ENCODE measurements at places on chromosomes 12 and 14.

GRCh38 chr12:4275870-4276301 is 2.3 kb downstream of the CCND2 start:
- no peak for DNase-seq

DNA sequence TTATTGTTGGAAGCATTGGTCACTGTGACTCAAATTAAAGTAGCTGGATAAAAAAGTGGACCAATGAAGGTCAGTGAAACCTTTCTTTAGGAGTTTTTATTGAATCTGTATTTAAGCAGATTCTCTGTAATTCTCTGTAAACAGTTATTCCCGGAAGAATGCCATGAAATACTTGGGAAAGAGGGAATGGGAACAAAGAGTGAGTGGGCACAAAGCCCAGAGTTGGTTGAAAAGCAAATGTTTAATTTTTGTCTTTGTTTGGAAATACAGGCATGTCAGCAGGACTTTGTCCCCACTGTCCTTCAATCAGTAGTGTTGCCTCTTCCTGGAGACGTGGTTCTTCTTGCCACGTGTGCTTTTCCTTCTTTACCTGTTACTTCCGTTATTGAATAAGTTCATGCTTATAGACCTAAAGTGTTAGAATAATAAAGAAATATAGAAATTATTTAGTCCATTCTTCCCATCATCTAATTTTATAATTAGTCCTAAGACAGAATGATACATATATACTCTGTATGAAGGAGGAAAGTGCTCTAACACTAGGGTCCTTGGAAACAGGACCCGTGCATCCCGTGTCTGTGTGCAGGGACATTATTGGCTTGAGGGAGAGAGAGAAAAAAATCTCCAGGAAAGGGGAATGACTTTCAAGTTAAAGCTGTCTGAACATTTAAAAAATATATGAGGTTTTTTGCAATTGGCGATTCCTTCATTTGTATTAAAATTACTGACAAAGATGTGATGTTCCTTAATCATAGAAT is 2.0 kb upstream of the ANG start:
- DNase-seq, result no peak

DNA sequence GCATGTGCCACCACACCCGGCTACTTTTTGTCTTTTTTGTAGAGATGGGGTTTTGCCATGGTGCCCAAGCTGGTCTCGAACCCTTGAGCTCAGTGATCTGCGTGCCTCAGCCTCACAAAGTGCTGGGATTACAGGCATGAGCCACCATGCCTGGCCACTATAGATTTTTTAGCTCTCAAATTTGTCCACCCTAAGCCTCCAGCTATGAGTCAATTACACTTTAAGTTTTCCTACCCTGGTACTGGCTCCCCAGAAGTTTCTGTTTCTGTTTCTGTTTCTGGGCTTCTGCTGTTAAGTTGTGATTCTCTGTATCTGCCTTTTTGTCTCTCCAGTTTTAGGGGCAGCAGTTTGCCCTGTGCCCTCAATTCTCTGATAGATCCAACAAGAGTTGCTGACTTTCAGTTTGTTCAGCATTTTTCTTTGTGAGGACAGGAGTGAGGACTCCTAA is 4.4 kb upstream of the TINF2 start:
- DNase-seq, result peak; percentile 32

GRCh38 chr12:4587108-4587507 is 25.1 kb downstream of the DYRK4 start:
- no peak for DNase-seq

- no peak for DNase-seq
These were observed 24.8 kb upstream of the TEAD4 start for GRCh38 chr12:2934371-2934770.

GRCh38 chr12:2539938-2540337 is 254.8 kb upstream of the FKBP4 start:
- no peak for DNase-seq

DNA sequence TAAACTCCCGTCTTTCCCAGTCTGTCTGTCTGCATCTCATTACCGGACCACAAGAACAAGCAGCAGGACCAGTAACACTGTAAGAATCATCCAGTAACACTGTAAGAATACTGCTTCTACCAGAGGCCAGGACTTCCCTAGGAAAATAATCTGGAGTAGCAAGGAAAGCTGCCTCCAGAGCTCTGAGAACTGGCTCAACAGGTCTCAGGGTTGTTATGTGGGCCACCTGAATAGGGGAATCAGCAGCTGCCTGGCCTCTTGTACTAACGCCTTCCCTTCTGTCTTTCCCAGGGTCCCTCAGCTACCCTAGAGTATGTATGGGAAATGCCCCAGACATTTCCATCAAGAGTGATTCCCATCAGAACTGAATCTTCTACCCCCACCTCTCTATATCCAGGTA is 954 bp upstream of the SLC39A2 start:
- no peak for DNase-seq

- no peak for DNase-seq
These were observed 18.7 kb upstream of the SCFD1 start for GRCh38 chr14:30603402-30603801.

- no peak for DNase-seq
These were observed 445.4 kb downstream of the BCL11B start for GRCh38 chr14:98826618-98827017.

GRCh38 chr12:2649201-2650030 is 145.4 kb upstream of the FKBP4 start:
- no peak for DNase-seq

DNA sequence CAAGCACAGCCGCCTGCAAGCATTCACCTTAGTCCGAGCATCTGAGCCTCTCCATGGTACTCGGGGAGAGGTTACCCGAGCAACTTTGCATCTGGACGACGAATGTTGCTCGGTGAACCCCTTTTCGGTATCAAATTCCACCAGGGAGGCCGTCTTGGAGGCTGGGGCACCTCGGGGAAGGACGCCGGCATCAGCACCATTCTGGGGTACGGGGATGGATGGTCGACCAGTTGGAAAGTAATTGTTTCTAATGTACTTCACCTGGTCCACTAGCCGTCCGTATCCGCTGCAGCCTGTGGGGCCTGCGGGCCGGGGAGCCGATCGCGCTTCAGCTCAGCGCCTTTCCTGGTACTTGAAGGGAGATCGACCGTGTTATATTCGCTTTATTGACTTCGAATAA is 161.7 kb upstream of the RTL1 start:
- no peak for DNase-seq

DNA sequence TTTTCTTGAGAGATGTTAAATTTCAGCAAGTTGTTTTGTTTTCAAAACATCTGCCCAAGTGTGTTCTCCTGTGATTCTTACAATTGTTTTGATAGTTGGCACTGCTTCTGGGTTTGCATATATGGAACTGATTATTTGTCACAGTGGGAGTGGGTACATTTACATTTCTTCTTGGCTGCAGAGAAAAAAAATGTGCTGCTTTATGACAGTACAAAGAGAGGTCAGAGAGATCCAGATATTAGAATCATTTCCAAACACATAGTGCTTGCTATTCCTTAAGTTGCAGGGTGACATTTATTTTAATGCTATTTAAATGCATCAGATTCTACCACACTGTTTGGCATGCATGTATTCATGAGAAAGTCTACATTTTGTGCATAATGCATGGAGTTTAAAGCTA is 303.5 kb upstream of the MDGA2 start:
- no peak for DNase-seq

DNA sequence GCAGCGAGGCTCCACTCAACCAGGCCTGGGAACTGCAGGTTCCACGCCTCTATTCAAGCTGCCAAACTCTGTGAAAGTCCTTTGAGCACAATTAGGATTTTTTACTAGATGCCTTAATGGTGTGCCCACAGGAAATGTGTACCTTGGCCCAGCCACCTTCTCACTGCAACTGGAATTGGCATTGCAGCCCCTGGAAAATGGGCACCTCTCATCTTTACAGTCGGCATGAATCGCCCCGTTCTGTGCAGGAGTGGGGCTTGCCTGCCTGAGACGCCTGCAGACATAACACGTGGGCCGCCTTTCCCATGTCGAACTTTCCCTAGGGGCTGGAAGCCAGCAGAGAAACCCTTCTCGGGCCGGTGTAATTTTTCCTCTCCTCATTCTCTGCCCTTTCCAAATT is 42.0 kb upstream of the ELK3 start:
- no peak for DNase-seq

DNA sequence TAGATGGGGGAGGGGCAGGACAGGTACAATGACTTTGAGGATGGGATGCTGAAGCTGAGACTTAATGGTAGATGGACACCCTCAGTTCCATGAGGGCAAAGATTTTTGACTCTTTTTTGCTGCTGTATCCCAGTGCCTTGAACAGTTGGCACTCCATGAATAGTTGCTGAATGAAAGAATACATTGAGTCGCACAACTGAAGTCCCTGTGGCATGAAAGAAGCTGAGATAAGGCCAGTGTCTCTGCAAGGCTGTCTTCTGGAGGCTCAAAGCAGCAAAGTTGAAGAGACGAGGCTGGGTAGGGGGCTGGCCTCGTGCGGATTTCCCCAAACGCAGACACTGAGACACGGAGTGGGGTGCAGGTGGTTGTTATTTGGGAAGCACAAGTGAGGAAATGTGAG is 179.3 kb downstream of the ADCK1 start:
- DNase-seq, result no peak

DNA sequence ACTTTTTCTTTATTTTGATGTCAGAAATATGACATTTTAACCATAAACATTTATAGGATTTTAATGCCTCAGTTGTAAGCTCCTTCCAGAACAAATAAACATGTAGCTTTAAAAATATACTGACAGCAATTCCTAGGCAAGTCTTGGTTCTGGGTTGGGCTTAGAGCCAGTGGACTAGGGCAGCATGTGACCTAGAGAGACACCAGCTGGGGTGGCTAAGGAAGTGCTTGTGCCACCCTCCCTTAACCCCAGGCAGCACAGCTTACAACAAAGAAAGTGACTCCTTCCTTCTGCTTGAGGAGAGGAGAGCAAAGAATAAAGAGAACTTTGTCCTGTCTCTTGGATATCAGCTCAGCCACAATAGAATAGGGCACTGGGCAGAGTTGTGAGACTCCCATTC is 61.6 kb upstream of the KTN1 start:
- DNase-seq, result no peak

GRCh38 chr14:102497998-102498677 is 11.4 kb downstream of the ANKRD9 start:
- no peak for DNase-seq

DNA sequence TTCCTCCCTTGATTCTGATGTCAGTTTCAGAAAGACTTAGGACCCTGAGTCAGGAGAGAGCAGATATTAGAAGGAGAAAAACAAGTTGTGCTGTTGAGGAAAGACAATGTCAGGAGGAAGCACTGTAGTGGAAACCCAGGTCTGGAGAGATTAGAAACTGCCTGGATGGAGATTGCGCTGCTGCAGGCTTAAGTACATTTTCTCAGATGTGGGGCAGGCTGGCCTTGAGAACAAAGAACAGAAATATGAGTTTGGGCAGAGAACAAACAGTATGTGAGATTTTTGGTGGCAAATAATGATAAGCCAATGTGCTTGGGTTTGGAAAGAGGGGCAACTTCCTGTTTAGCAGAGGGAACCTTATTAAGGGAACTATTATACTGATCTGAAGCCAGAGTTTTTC is 74.3 kb upstream of the PRMT8 start:
- no peak for DNase-seq

DNA sequence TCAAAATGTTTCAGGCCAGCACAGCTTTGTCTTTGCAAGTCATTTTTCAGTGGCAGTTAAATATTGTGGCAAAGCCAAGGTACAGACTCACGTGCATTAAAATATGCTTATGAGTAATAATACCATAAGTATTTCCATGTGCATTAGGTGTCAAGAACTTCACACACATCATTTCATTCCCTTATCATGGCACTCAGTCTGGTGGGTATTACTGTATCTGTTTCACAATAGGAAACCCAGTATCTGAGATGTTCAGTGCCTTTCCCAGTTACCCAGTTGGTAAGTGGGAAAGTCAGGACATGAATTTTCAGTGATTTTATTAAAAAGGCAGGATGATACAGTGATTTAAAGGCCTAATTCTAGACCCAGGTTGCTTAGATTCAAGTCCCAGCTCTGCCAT is 52.9 kb downstream of the IFNG start:
- no peak for DNase-seq

- DNase-seq, result no peak
These were observed 7.8 kb upstream of the SERPINA9 start for GRCh38 chr14:94483729-94484275.

DNA sequence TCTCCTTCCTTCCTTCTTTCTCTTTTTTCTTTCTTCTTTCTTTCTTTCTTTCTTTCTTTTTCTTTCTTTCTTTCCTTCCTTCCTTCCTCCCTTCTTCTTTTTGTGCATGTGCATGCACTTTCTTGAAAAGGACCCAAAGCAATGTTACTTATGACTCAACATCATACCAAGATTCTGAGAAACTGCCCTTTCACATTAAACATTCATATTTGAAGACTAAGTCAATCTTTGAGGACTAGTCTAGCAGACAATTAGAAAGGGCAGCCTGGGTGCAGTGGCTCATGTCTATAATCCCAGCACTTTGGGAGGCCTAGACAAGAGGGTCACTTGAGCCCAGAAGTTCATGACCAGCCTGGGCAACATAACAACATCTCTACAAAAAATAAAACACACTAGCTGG is 212.8 kb upstream of the KITLG start:
- DNase-seq, result no peak

DNA sequence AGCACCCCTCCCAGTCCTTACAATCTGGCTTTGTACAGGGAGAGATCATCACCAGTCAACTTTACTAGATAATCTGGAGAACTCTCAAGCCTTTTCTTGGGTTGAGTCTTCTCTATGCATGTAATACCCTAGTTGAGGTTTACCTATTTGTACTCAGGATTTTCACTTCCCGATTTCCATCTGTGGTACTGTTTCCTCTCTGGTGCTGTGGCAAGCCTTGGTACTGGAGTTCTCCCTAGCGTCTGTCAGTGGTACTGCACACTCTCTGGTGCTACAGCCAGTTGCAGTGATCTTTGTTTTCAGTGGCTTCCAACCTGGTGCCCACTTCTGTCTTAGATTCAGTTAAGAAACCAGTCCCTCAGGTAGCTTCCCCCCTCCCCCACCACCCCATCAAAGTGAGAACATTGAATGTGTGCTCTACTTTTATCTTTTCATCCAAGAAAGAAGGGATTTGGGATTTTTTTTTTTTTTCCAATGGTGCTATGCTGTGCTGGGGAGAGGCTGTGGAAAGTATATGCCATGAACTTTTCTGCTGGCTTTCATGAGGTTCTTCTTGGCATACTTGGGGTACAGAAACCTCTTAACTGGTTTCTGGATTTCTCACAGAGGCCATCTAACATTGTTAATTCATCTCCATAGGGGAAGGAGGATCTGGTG is 69.4 kb upstream of the EVL start:
- DNase-seq, result peak; percentile 49

- DNase-seq, result no peak
These were observed 83.3 kb upstream of the CSRP2 start for GRCh38 chr12:76962099-76962498.

DNA sequence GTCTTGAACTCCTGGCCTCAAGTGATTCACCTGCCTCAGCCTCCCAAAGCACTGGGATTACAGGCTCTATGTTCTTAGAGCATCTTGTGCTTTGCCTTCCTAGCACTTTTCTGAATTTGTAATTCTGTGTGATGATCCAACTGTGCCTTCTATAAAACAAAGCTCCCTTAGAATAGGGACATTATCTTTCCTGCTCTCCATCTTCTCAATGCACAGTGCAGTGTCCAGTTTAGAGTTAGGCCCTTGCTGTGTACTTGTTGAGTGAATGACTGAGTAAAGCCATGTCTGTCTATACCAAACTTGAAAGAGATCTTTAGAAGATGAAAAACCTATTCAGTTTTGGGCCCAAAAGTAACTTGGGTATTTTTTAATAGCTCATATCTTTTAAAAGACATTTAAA is 5.2 kb downstream of the WDR20 start:
- DNase-seq, result no peak

Data from stimulated activated naive CD8-positive, alpha-beta T cell treated with anti-CD3 and anti-CD28 coated beads, Interleukin-15, amount 100 ng/mL, for 72 hours (primary cell).